ENCODE measurements at places on chromosomes 6 and 20.

DNA sequence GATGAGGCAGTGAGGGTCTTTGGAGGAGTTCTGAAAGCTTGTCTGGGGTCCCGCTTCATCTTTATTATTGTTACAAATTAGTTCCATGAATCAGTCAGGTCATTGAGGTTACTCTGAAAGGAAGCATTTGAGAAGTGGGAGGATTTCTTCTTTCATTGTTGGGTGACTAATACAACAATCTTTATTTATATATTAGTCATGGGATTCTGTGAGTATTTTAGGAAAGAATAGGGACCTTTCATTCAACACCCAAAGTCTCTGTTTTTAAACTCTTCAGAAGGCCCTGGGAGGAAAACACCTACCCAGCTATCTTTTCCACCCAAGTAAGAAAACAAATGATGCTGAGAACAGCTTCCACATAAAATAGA, 98.3 kb downstream of the SOD2 start:
- no peak for DNase-seq

- no peak for DNase-seq
Measured at GRCh38 chr6:84731901-84732300, 32.5 kb downstream of the TBX18 start.

- no peak for DNase-seq
Measured at GRCh38 chr6:55957961-55958422, 82.6 kb upstream of the BMP5 start.

DNA sequence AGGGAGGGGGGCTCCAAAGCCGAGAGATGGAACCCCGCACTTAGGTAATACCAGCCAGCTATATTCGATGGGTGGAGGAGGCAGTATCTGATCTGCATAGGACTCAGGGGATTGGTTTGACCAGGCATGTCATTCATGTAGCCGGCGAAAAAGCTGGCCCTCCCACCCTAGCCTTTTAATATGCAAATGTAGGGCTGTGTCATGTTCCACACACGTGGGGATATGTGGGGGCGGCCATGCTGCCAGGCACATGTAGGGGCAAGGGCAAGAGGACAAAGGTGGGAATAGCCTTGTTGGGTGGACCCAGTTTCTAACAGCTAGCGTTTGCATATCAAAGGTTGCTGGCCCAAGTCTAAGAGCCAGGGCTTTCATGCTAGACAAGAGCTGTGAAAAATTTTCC, 39.1 kb upstream of the DDR1 start:
- DNase-seq: no peak

DNA sequence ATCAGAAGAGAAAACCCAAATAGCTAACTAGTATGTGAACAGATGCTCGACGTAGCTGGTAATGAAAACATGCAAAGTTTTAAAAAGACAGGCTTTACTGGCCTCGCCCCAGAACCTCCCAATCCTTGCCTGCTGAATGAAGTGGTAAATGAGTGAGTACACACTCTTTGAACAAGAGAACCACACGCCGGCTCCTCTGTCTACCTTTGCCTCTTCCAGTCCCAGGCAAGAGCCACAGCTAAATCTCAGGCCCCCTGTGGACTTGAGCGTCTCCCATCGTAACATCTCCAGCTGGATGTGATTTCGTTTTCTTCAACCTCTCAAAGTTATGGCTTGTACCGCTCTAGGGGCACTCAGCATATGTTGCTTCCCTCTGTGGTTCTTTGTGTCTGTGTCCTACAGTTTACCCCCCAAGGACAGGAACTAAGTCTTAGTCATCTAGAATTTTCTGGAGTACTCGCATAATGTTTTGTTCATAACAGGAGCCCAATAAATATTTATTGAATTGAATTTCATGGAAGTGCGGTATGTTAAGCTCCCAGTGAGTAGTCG, 153.2 kb upstream of the TAB2 start:
- DNase-seq: no peak

DNA sequence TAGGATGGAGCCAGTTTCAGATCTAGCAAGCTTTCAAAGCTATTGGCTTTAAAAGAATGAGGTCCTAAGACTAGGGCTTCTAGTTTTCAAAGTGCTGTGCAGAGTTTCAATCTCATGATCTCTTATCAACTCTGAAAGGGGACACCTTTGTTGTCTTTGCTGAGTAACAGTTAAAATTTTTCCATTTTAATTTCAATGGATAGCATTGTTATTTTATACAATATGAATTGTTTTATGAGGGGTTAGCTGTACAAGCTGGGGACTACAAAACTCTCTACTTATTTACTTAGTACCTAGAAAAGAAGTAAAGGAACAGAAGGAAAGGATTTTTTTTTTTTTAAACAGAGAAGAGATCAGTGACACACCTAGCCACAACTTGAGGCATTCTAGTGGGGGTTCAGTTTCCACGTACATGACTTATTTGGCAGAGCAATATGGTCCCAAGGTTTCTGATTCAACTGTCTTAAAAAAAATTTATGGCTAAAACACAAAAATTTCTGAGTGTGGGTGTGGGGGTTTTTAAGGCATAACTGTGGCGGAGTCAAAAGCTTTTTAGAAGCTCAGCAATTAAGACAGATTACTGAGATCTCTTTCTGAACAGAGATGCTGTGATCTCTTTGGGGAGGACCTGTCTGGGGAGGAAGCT, 46.1 kb upstream of the JAG1 start:
- DNase-seq: no peak

- DNase-seq: no peak
Measured at GRCh38 chr6:115404446-115404845, 656.2 kb downstream of the FRK start.

- peak; percentile 84 for DNase-seq
Measured at GRCh38 chr6:166005401-166005943, 162.2 kb downstream of the TBXT start.

DNA sequence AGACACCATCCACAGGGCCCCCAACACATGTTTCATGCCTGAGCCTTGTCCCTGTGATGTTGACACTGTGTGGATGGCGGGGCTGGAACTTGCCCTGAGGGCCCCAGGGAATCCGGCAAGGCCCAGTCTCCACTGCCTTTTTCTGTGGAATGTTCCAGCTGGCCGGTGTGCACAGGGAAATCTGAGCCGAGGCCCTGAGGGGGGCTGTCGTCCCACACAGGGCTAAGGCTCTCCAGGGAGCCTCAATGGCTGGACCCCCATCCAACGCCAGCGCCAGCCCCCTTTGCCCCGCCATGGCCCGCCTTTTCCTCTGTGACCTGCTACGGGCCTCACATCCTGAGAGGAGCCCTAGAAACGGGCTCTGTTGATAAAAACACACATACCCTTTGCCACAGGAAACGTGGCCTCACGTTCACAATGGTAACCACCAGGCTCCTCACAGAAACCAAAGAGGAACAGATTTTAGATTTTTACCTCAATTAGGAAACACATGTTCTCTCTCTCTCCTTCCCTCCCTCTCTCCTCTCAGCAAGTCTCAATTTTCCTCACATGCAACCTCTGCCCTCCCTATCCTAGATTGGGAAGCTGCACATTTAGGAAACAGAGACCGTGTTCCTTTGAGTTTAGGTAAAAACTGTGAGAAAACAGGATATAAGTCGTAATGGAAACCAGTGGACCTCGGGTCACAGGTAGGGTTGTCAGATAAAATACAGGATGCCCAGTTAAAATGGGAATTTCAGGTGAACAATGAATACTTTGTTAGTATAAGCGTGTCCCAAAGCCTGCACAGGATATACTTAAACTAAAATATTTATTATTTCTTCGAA, 13.7 kb upstream of the ZNF831 start:
- DNase-seq: no peak

GRCh38 chr6:16871047-16871446, 109.8 kb upstream of the ATXN1 start:
- DNase-seq: no peak

DNA sequence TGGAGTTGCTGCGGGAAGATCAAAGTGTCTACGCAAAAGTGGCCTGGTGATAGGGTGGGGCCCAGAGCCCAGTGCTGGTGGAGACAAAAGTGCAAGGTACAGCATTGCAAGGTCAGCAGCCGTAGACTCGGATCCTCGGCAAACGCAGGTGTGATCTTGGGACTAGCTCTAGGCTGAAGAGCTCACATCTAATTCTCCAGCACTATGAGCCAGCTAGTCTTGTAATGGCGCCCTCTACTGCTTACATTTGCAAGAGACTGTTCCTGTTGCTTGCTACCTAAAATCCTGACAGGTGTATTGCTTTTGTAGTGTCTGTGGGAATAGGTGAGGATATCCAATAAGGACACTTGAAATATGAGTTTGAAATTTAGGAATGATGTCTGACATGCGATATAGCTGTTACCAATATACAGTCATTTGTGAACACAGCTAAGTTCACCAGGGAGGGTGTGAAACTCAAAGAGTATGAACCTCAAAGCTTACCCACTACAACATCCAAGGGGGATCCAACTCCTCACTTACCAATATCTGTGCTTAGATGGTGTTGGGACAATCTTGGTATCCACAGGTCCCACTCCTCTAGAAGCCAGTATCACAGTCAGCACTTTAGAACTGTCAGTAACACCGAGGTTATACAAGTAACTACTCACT, 58.4 kb downstream of the PDE7B start:
- DNase-seq: no peak

- no peak for DNase-seq
Measured at GRCh38 chr6:50649086-50649485, 64.2 kb upstream of the TFAP2D start.

- DNase-seq: no peak
Measured at GRCh38 chr6:53344969-53345368, 3.8 kb downstream of the ELOVL5 start.

GRCh38 chr20:3748073-3748472, 15.6 kb downstream of the HSPA12B start:
- DNase-seq: no peak

- no peak for DNase-seq
Measured at GRCh38 chr20:43949741-43950618, 35.3 kb downstream of the TOX2 start.

DNA sequence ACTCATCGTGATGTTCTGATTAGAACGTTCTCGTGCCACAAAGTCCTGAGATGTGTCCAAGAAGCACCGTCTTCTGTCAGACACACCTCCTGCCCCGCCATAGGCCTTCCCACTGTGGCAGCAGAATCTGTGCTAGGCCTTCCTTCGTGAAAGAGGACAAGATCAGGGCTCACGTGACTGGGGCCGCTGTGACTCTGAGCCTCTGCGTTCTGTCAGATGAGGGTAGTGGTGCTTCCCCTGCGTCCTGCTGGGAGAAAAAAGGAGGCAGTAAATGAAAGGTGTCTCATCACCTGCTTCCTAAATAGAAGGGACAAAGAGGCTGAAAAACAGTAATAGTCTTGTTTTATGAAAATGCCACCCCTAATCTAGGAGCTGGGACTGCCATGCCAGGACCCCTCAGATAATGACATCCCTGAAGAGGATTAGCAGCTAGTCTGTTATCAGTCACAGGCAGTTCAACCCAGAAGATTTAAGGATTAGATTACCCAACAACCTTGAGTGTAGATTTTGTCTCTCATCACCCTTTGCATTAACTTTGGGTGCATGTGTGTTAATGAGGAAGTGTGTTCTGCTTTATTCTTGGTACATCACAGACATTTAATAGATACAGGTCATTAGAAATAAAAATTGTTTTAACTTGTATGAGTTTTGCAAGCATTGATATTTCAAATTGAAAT, 4.1 kb downstream of the DNAJC5 start:
- DNase-seq: no peak

- no peak for DNase-seq
Measured at GRCh38 chr20:47566269-47566668, 64.6 kb downstream of the NCOA3 start.

- no peak for DNase-seq
Measured at GRCh38 chr6:130407032-130407431, 41.2 kb downstream of the TMEM200A start.

DNA sequence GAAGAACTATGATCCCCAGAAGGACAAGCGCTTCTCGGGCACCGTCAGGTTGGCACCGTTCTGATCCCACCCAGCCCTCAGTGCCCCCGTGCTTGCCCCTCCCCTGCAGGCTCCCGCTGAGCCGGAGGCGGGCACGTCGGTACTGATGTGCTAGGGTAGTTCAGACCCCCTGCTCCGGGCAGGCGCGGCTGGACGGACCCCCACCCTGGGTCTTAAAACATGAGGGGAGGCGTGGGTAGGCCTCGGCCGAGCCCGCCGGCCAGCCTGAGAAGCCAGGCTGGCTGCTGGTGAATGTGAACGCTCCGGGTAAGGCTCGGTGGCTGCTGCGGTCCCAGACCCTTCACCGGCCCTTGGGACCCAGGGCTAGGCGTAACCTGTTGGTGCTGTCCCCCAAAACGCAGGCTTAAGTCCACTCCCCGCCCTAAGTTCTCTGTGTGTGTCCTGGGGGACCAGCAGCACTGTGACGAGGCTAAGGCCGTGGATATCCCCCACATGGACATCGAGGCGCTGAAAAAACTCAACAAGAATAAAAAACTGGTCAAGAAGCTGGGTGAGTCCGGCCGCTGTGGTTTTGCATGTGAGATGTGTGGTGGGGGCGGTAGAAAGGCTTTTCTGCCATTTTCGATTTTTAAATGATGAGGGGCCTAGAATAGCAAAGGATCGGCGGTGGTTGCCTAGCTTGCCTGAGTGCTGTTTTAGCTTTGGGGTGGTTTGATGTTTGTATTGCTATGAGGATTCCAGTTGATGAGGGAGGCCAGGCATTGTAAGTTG, 964 bp downstream of the RPL10A start:
- DNase-seq: no peak

DNA sequence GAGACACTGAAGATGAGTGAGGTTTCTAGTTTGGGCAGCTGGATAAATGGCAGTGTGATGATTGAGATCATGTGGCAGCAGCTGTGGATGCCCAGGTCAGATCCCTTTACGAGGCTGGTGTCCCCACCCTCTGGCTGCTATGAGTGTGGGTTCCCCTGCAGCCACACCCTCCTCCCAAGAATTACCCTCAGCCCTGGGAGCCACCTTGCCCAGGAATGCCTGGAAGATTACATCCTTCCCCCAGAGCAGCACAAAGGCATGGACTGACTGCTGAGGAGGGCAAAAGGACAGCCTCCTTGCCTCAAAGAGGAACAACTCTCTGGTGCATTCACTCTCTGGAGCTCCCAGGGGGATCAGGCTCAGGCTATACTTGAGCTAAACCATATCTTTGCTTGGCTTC, 15.0 kb upstream of the PKHD1 start:
- no peak for DNase-seq

- DNase-seq: no peak
Measured at GRCh38 chr20:62505337-62506045, 29.7 kb upstream of the GATA5 start.

DNA sequence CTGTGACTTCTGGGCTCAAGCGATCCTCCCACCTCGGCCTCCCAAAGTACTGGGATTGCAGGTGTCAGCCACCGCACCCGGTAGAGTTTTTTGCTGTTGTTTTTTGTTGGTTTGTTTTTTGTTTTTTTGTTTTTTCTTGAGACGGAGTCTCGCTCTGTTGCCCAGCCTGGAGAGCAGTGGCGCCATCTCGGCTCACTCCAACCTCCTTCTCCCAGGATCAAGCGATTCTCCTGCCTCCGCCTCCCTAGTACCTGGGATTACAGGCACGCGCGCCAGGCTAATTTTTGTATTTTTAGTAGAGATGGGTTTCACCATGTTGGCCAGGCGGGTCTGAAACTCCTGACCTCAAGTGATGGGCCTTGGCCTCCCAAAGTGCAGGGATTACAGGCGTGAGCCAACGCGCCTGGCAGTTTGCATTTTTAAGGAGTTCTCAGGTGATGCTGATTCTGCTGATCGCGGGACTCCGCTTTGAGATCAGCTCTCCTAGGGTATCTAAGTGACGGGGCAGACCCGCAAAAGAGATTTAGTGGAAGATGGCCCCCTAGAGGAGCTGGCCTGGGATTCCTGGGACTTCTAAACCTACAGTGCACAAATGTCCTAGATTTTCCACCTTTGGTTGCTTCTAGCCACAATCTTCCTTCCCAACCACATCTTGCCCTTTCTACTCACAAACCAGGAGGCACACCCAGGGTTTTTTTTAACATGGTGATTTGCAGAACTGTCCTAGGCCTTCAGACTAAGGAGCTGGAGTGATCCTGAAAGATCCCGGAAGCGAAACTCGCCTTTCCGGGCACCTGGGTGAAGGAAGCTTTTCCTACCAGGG, 45.2 kb downstream of the DPPA5 start:
- DNase-seq: no peak

All from osteocyte (in vitro differentiated cells).